ENCODE measurements at places on chromosomes 5 and 9.

- no peak for DNase-seq
Measured at GRCh38 chr5:1779021-1779680, 20.5 kb downstream of the MRPL36 start.

- DNase-seq: peak; percentile 84
Measured at GRCh38 chr5:167937635-167937998, 353.8 kb upstream of the WWC1 start.

DNA sequence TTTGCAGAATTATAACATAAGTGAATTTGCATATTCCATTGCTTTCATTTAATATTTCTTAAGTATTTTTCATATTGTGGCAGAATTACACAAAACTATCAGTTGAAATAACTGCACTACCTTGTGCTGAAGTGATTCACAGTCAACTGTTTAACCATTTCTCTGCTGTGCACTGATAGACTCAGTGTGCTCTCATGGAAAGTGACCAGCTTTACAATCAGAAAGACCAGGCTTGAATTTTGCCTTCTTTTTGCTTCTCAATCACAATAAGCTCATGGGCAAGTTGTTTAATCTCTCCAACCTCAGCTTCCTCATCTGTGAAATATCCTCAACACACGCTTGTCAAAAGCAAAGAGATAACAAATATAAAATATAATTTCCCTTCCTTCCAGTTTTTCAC lies 18.3 kb downstream of the CDK5RAP2 start:
- DNase-seq: no peak

- DNase-seq: no peak
Measured at GRCh38 chr5:41465493-41466171, 44.8 kb downstream of the PLCXD3 start.

DNA sequence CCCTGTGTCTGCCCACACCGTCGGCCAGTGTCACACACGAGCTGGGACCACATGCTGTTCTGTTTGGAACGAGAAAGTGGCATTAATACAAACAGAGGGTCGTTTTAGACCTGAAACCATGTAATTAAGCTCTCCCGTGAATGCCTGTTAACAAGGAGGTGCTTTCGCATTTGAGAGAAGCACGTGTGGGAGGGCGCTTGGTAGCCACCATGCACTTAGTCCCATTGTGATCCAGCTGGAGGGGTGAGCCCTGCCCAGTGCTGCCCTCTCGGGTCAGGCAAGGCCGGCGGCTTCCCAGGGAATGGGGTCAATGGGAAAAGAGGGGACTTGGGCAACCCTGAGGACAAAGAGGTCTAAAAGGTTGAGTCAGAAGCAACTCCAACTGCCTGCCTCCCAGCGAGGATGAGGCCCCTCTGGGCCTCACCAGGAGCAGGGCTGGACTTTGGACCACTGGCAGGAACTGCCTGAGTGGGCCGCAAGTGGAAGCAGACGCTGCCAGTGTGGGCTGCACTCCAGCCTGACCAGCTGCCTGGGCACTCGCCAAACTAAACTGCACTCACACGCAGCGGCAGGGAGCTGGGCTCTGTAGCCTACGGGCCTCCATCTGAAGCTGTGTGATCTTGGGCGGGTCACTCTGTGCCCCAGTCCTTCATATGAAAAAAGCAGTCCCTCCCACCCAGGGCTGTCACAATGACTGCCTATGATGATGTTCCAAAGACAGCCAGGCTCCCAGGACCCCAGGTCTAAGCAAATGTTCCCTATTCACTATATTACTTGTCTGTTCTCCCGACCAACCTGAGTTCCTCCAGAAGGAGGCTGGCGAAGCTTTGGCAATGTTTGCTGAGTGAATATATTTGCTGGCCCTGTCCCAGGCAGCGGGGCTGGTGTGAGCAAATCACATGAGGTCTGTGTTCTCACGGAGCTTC lies 195.7 kb downstream of the CDK5RAP2 start:
- peak; percentile 74 for DNase-seq

- DNase-seq: peak; percentile 89
Measured at GRCh38 chr5:96219580-96220281, 213.3 kb downstream of the PCSK1 start.

GRCh38 chr9:107870927-107871680 lies 381.5 kb upstream of the KLF4 start:
- DNase-seq: no peak

DNA sequence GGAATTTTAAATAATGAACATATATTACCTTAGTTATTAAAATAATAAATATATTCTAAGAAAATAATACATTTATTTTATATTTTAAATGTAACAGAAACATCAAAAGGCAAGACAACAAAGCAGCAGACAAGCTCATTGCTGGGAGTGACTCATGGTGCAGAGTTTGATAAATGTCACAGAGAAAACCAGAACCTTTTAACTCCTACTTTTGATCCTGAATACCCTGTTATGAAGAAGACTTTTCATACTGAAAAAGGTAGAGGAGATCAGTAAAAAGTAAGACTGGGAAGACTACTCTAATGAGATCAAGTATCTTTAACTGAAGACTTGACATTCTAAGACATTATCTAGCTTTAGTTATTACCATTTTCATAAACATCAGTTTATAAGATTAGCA lies 99.0 kb upstream of the GNA14 start:
- DNase-seq: no peak

DNA sequence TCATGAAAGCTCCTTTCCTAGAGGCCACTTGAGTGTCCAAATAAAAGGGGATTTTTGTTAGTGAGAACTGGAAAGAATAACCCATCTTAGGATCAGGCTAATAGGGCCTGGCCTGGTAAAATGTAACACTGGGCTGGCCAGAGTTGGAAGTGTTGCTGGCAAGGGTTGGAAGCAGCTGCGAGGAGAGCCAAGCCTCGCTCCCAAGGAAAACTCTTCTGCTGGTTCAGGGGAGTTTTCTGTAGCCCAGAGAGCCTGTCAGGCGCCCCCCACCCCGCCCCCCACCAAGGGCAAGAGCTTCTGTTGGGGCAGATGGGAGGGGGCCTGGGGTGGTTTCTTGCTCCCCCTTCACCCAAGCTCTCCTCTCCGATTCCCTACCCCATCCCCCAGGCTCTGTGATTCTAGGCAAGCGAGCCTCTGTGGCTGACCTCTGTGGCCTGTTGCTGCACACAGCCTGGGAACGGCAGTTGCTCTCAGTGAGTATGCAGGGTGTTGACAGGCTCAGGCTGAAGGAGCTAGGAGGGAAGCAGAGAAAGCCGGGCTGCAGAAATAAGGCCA lies 547.8 kb downstream of the CCDC171 start:
- no peak for DNase-seq

DNA sequence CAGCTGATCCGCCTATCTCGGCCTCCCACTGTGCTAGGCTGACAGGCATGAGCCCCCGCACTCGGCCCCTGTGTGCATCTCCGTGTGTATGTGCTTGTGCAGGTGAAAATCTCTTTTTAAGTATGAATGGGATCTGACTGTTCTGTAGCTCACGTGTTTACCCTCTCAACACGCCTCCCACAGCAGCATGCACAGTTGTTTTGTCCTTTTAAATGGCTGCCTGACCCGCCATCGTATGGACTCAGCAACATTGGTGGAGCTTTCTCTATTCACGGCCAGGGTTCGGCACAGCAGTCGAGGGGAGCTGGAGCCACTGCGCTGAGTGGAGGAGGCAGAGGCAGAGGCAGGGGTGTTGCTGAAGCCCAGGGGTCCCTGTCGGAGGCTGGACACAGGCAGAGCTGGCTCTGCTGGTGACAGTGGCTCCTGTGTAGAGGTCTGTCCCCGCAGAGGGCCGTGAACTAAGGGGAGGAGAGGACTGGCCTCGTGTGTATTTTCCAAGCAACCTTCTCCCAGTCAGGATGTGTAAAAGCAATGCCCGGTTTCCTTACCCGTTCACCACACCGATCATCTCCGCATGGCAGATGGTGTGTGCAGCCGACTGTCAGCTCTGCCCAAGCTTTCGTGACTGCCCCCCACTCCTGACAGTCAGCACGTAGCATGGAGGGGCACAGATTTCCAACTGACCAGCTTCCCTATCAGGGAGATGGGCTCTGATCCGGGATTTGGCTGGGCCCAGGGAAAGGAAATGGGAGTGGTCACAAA lies 37.3 kb downstream of the MRPL36 start:
- no peak for DNase-seq

DNA sequence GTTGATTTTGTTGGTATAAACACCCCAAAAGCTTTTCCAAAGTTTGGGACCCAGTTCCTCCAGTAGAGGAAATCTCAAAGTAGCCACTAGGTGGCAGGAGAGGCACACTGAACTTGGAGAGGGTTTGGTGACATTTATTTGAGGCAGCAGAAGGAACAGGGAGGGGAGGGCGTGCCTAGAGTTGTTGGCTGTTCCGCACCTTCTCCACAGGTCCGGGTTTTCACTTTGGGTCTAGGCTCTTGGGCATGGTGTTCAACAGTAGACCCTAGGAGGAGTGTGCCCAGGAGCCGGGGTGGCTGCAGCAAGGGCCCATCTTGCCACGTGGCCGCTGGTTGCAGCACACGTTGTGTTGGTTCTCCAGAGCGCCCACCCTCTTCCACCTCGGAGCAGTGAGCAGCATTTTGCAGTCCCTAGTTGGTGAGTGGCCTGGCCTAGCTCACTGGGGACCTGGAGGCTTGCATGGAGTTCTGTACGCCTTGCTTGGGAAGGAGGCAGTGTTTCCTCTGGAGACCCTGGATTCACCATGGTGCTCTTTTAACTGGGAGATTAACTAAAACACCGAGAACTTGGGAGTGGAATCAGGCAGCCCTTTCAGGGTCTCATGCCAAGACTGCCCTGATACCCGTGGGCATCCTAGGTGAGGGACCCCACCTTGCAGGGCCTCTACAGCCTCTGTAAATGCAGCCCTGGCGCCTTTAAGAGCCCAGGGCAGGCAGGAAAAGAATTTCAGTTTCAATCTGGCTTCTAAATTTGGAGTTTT lies 28.2 kb downstream of the PTPA start:
- peak; percentile 86 for DNase-seq

GRCh38 chr5:142204219-142204618 lies 95.6 kb downstream of the NDFIP1 start:
- DNase-seq: no peak

Measured in AG10803 (cell line).